ENCODE measurements at places on chromosomes 11 and 22. TPM values are rescaled to one million over a fixed set of nuclear protein-coding genes. Genes with fewer than 3 reads are reported as not detected.

DNA sequence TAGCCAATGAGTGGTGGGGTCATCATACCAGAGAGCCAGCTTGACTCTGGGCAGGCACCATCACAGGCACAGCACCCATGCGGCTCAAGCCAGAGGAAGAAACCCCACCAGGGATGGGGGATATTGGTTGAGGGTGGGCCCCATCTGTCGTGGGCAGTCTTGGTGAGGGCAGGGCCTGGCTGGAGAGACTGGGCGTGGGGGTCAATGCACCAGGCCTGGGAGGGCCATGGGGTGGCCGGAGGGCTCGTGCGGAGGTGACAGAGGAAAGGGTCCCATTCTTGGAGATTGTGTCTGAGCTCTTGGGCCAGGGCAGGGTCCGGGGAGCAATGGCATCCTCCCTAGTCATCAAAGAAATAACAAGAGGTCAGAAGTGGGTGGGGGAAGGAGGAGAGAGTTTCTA is 1.6 kb upstream of the VSIG2 start:
- no peak for DNase-seq

DNA sequence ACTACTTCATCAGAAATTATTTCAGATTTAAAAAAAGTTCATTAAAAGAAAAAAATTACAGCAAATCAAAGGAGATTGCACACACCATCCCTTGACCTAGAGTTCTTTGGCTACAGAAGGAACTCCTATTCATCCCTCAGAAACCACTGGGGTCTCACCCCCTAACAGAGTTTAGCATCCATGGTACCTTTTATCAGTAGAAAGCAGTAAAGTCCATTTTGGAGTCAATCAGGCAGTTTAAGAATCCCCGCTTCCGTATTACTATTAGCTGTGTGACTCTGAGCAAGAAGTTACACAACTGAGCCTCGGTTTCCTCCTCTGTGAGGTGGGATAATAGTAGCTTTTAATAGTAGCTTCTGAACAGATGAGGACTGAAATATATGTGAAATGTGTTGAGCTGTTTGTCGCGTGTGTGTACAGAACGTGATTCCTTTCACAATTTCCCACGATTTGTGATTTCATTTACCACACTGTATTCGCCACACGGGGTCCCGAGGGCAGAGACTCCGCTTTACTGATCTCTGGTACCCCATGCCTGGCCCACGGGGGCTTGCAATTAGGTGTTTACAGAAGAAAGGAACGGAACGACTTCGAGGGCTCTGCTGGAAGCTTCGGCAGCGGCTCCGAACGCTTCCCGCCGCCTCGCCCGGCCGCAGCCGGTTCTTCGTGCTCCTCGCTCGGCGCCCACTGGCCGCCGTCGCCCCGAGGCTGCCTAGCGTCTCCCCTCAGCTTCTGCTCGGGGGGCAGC is 72.5 kb upstream of the ZBED5 start:
- DNase-seq, result peak; percentile 61

DNA sequence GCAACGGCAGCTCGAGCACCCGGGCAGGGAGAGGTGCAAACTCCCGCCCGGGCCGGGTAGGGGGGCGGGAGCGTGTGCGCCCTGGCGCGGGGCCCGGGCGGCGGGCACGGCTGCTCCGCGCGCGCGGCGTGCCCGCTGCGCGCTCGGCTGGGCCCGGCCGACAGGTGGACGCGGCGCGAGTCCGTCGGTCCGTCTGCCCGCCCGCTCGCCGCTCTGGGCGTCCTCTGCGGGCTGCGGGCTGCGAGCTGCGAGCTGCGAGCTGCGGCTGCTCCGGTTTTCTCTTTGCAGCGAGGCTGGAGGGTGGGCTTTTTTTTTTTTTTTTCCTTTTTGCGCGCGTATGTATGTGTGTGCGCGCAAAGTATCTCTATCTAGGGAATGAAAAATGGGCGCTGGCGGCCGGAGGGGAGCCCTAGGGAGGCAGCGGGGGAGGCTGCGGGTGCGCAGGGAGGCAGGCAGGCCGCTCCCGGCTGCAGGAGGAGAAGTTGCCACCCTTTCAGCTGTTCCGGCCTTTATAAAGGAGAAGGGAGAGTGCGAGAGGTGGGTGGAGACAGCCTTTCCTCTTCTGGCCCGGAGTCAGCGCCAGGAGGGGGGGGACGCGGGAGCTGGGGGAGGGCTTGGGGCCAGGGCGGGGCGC is at the start of gene PDGFB:
PDGFB (minus strand) TSS at position 487 of the 634 bp plus-strand sequence. CDS start 1,019 bp downstream, outside the sequence.
- DNase-seq, result no peak

DNA sequence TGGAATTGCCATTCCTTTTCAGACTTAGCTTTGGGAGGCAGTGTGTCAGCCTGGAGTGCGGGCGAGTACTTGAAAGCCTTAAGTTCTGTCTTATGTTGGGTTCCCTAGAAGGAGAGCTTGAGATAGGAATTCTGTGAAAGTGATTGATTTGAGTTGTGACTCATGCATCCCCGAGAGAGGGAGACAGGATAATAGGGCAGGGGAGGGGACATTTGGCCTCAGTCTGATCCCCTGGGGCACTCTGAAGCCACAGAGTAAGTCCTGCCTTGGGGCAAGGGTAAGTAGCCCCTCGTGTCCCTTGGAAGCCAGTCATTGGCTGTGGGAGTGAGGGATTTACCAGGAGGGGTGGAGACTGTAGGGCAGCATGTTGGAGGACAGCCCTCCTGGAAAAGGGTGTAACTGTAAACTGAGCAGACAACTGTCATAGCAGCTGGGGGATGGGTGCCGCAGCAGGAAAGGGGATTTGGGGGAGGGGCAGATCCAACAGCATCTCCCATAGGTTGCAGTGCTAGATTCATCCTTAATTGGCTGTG is 44.0 kb downstream of the KIAA1671 start:
- DNase-seq, result peak; percentile 66

DNA sequence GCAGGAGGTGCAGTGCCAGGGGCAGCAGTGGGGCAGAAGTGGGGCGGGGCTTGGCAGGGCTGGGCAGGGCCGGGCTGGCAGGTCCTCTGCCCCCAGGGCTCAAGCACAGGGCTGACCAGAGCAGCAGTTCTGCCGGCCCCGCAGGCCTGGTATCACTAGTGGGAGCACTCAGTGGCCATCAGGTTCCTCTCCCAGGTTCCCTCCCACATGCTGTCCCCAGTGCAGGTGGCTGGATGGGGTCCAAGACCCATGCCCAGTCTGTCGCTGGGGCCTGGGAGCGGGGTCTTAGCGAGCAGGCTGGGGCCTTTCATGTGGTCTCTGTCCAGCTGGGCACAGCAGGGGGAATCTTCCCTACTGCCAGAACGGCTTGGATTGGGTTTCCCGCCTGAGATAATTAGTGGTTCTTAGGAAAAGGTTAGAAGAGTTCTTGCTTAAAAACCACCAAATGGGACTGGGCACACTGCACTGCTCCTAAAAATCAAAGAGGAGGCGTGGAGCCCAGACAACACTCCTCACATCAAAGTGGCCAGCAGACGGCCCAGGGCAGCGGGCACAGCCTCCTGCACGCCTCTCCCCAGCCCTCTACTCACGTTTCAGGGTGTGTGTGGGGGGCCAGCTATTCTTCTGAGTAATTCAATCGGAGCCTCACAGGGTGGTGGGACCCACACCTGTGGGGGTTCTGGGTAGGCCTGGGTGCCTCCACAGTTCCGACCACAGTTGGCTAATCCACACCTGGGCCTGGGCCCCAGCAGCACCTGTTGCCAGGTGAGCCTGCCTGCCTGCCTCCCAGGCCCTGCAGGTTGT is 45.6 kb downstream of the TPCN2 start:
- DNase-seq, result no peak

- DNase-seq, result no peak
Observed at GRCh38 chr11:56345739-56346138, at the start of gene OR8K1. OR8K1 (plus strand) TSS chr11:56346039; CDS start chr11:56346039, 0 bp downstream.

GRCh38 chr11:95222817-95223216 is 8.2 kb downstream of the SESN3 start:
- DNase-seq, result no peak

- no peak for DNase-seq
Observed at GRCh38 chr22:43113526-43114251, 3.1 kb downstream of the BIK start.

DNA sequence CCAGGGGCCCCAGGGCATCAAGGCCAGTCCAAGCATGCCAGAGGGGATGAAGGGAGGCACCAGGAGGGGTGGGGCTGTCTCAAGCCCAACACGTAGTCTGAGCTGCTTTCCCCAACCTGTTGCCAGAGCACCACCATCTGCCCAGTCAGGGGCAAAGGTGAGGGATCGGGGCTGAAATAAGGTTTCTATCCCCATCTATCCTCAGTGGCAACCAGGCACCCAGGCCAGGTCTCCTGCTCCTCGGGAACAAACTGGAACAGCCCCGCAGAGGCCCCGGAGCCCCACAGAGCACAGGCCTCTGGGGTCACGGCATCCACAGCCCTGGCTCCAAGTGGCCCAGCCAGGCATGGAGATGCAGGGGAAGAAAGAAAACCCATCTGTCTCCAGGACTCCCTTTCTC is 19.3 kb downstream of the STARD10 start:
- DNase-seq, result no peak

- peak; percentile 5 for DNase-seq
Observed at GRCh38 chr22:22408731-22409696, 99.5 kb downstream of the ZNF280B start.

GRCh38 chr22:17769013-17769715 is 5.1 kb downstream of the BID start:
- DNase-seq, result no peak

DNA sequence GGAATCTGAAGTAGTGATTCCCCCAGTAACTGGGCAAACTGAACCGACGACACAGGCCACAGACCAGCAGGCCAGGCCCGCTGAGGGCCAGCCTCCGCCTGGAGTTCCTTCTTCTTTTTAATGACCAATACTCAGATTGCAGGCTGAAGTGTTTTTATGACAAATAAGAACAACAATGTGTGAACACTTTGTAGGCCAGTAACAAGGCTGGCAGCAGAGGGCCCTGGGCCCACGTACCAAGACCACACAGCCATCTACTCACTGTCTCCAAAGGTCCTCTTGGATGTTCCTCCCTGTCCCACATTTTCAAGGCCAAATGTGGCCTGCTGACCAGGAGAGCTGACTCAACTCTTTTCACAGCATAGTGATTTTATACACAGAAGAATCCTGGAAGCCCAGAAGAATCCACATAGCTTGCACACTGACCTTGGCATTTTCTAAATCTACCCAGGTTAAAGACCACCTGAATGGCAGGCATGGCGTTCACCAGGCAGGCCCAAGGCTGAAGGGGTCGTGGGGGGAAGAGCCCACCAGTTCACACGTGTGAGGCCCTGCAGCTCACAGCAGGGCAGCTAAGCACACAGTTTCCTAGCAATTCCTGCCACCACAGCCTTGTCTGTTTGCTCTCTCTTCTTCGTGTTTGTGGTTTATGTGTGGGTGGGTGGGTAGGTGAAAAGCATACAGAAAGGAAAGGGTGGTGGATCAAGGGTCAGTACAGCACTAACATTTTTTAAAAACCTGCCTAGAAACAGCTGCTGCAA is 13.3 kb downstream of the SMCO4 start:
- DNase-seq, result peak; percentile 75

DNA sequence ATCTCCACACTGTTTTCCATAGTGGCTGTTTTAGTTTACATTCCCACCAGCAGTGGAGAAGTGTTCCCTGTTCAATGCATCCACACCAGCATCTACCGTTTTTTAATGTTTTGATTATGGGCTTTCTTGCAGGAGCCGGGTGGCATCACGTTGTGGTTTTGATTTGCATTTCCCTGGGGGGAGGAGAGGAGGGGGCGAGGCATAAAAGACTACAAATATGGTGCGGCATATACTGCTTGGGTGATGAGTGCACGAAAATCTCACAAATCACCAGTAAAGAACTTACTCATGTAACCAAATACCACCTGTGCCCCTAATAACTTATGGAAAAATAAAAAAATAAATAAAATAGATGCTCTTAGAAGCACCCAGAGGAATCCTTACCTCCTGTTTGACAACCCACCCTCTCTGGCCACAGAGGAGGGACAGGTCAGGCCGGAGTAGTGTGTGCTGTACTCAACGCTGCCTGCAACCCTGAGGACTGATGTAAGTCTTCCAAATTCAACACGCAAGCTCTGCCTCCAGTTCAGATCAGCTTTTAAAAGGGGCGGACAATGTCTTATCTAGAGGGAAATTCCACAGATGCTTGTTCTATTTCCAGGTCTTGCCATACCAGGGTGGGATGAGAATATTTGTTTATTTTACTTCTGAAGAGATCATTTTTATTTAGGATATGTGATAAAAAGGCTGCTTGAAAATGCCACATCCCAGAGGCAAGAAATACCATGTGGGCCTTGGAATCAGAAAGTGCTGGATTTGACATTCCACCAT is 329.6 kb upstream of the B3GAT1 start:
- peak; percentile 42 for DNase-seq

DNA sequence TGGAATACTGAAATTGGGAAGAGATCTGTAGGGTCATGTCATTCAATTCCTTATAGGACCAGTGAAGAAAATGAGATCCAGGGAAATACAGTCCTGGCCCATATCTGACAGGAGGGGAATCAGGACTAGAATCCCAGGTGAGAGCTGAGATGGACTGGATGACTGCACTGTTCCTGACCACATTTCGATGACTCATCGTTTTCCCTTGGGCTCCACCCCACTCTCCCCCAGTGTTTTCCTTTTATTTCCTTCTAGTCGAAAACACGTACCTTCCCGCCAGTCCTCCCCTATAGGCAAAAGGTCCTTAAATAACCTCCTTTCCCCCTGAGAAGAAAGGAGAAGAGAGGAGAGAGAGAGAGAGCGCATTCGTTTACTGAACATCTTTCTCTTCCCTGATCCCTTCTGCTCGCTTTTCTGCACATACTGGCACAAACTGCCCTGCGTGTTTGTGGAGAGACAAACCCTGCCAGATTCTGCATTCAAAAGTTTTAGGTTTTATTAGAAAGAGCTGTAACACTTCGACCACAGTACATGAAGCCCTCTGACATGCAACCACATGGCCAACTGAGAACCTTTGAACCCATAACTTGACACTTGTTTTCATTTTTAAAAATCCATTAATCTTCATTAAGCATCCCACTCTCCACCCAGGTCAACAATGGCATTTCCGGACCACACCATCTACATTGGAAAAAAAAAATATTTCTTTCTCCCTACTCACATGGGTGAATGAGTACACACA is 565.7 kb downstream of the METTL15 start:
- peak; percentile 43 for DNase-seq

- no peak for DNase-seq
Observed at GRCh38 chr11:116112087-116112935, 608.1 kb upstream of the CADM1 start.

GRCh38 chr11:69470793-69471728 is 10.4 kb upstream of the LINC01488 start:
- no peak for DNase-seq

DNA sequence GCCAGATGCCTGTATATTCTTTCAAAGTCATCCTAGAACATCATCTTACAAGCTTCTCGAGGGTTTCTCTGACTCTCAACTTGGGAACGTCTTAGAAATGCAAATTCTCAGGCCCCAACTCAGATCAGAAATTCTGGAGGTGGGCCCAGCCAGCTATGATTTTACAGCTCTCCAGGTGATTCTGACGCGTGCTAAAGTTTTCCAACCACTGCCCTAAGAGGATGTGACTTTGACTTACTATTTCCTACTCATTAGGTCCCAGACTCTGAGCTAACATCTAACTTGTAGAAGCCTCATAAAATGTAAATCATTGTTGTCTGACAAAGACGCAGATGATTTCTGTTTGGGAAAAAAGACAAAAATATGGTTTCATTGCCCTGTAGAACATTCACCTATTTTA is 61.1 kb downstream of the IRAG1 start:
- no peak for DNase-seq

Gene SHANK3
- total RNA-seq, result 0.26 TPM

Gene NRIP3
- total RNA-seq, result 4.1 TPM

Gene OR52N4
- total RNA-seq, result not detected

Gene SLC1A2
- total RNA-seq, result 2.1 TPM

Gene CLMP
- 84.5 TPM for total RNA-seq

Gene CLDN5
- total RNA-seq, result 0.33 TPM

Gene SEPTIN3
- total RNA-seq, result 0.33 TPM

Gene RFPL2
- not detected for total RNA-seq

Gene CRYBA4
- total RNA-seq, result not detected

Gene DGAT2
- total RNA-seq, result 2.3 TPM

Gene LRRC56
- 1.3 TPM for total RNA-seq

Gene ANKK1
- under 0.01 TPM for total RNA-seq

Gene CHADL
- total RNA-seq, result 3.1 TPM

All from fibroblast of lung (primary cell).